ENCODE measurements at places on chromosomes 2 and 18.

- DNase-seq = no peak
Observed at GRCh38 chr2:240170354-240170735, 29.9 kb upstream of the OTOS start.

DNA sequence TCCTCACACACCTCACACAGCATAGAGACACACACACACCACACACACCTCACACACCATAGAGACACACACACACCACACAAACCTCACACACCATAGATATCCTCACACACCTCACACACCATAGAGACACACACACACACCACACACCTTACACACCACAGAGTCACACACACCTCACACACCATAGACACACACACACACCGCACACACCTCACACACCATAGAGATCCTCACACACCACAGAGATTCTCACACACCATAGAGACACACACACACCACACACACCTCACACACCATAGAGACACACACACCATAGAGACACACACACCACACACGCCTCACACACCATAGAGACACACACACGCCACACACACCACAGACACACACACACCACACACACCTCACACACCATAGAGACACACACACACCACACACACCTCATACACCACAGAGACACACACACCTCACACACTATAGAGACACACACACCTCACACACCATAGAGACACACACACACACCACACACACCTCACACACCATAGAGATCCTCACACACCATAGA is 270.6 kb downstream of the CYRIA start:
- no peak for DNase-seq

GRCh38 chr18:3458952-3459853 is 9.2 kb downstream of the TGIF1 start:
- peak; percentile 13 for DNase-seq

DNA sequence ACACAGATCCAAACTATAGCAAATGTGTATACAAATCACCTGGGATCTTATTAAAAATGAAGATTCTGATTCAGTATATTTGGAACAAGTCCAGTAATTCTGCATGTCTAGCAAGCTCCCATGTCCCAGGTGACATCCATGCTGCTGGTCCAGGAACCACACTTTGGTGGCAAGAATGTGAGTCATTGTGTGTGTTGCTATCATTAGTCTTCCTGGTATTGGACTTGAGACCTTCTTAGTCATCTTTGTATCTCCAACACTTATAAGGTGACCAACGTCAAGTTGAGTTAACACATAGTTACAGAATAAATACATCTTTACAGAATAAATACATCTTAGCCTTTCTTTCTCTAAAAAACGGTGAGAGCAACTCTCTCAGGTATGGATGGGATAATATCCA is 107.9 kb upstream of the NDUFV2 start:
- DNase-seq = peak; percentile 1

All from MV-4-11 (cell line).